CD4-positive, alpha-beta T cell treated with Interleukin-10 for 1 hour (primary cell): ENCODE measurements at places on chromosomes 1 and 21.

DNA sequence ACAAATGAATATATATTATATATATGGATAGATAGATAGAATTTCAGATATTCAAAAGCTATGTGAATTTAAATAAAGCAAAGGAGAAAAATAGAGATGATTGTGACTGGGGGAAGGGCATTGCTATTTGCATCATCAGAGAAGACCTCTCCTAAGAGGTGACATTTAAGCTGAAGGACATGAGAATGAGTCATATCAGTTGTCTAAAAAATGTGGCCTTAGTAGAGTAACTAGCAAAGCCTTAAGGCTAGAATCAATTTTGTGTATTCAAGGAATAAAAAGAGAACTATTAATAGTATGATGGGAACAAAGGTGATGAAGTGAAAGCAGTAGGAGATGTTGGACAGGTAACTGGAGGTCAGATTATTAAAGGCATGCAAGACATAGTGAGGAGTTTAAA lies 34.8 kb upstream of the SLC35F3 start:
- DNase-seq = no peak

DNA sequence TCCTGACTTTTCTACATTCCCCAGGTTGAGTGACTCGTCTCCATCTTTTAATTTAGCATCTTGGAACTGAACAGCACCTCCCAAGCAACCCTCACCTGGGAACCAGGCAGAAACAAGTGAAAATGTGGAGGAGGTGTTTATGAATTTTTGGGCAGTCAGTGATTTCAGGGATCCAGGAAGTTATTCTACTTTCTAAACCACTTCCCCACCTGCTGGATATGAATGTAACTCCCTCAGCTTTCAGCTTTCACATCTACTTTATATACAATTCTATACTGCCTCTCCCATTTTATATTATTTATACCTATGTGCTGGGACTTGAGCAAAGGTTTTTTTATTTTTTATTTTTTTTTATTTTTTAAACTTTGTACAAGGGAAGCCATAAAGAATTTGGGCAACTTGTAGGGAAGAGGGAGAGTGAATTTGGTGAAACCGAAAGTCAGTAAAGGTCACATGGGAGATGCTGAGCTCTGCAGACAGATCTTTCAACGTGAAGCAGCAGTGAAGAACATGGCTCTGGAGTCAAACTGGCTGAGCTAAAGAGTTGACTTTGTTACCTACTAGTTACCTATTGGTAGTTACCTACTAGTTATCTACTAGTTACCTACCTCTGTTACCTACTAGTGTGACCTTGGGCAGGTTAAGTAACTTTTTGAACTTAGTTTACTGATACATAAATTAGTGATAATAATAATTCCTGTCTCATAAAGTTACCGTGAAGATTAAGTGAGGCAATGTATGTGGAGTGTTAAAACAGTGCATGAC lies 45.5 kb downstream of the DDR2 start:
- no peak for DNase-seq

DNA sequence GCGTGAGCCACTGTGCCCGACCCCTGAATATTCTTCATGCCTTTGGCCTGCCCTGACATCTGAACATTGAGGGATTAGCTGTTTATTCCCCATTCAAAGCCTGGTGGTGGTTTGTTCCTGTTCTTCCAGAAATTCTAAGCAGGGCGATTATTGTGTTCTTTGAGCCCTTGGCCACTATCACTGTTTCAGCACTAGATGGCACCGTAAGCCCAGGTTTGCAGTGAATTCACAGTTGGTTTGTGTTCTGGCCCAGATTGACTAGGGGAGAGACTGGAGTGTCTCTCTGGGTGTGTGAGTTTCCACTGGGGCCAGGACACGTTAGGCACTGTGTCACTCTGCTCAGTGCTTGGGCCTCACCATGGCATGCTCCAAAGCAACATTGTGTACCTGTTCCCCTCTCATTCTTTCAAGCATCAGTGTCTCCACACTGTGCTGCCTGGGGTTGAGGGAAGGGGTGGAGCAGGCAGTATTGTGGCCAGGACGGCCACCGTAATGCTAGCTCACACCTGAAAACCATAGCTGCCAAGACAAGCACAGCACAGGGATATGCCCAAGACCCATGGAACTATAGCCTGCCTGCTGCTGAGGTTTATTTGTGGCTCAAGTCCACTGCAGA lies 52.7 kb downstream of the PKN2 start:
- DNase-seq = peak; percentile 32

DNA sequence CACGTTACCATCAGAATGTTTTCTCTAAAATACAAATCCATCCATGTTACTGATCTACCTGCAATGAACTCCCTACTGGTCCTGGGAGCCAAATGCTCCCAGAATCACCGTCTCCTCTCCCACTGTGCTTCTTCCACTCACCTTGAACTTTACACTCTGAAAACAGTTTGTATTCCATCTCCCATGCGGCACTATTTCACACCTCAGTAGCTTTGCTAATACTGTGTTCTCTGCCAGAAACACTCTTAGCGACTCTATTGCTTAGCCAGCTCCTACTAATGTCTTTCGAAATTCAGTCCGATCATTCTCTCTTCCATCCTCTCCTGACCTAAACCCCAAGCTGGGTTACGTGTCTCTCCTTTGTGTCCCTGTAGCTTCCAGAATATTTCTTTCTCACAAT lies 284.4 kb upstream of the DUSP10 start:
- no peak for DNase-seq

DNA sequence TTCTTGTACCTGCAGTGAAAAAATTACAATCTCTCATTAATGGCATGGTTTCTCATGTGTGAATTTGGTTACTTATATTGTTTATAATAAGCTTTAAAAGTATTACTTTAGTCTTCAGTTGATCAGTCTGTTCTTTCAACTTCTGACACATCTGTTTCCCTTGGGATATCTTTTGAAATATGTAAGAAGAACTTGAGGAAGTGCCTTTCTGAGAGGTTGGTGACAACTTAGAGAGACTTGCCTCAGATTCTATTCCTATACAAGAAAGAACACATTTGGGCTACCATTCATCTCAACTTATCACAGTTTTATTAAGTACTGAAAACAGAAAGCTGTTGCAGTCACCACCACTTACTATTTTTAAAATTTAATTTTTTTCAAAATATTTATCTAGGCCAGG lies 8.1 kb downstream of the AKNAD1 start:
- no peak for DNase-seq

- no peak for DNase-seq
Observed at GRCh38 chr21:29343519-29343918, 44.8 kb downstream of the BACH1 start.

DNA sequence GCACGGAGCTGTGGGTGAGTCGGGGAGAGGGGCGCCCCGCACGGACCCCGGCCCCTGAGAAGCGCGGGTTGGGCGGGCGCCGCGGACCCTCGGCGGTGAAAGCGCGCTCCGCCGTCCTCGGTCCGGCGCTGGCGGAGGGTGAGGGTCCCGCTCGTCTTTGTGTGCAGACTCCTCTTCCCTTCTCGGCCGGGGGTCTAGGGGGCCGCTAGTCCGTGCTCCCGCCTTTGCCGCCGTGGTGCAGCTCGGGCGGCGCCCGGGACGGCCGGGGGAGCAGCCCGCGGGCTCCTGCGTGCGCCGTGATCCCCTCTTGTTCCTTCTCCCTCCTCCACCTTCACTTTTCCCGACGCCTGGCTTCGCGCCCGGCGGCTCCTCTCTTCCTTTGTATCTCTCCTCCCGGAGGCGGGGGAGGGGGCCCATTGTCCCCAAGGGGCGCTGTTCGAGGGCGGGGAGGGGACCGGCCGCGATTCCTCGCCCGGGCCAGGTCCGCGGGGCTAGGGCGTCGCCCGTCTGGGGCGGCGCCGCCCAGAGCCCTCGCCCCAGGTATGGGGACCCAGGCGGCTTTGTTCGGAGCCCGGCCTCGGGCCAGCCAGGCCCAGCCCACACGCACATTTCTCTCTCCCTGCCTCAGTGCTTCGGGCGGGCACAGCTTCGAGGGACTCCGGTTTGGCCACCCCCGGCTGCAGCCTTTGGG lies 519 bp downstream of the FNBP1L start:
- DNase-seq = peak; percentile 10

DNA sequence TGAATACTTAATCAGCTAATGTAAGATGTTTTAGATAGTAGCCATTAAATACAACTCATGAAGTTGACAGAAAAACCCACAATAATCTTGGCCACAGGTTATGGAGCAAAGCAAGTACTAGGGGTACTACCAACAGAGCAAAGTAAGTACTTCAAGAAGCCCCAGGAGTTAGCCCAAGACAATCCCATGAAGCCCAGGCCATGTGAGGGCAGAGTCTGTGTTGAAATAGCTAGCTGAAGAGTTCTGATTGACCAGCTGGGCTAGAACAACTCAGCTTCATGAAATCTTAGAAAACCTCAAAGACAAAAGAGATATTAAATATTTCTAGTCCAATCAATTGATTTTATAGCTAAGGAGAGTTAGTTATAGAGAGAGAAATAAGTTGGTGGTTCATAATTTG lies 212.9 kb upstream of the HOOK1 start:
- DNase-seq = no peak

- no peak for DNase-seq
Observed at GRCh38 chr21:35635261-35635660, 425.1 kb downstream of the SETD4 start.

DNA sequence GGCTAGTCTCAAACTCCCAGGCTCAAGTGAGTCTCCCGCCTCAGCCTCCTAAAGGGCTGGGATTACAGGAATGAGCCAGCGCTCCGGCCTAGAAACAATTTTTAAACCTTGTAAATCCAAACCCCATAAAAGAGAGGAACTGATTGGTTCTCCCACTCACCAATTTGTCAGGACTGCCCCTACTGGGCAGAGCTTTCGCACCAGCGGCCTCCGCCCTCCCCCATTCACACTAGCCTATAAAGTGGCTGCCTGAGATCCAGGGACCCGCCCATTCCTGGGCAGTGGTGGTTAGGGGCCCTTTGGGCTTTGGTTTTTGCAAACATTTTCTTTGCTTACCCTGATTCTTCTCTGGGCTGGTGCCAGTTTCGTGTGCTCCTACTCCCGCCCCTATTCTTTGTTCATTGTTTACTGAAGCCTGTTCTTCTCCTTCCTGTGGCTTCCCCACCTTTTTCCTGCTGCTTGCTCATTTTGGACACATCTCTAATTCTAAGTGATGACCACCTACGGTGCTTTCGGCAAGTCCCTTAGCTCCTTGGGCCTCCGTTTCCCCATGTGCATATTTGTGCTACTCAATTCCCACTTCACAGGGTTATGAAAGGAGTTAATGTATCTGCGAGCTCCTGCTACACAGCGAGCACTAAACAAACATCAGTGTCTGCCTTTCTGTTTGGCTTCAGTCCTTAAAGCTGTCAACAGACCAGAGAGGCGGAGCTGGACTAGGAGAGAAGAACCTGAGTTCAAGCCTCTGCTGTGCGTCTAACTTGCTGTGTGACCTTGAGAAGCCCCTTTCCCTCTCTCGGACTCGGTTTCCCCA lies 39.8 kb upstream of the CLIC4 start:
- DNase-seq = peak; percentile 51

DNA sequence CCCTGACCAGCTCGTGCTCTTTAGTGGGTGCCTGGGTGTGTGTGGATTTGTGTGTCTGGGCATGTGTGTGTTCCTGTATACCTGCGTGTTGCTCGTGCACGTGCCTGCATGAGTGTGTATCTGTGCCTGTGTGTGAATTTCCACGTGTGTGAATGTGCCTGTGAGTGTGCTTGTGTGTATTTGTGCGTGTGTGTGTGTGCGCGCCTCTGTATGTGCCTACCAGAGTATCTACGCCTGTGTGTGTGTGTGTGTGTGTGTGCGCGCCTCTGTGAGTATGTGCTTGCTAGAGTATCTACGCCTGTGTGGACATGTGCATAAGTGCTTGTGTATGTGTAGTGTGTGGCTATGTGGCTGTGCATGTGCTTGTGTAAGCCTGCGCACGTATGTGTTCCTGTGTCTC lies 691 bp upstream of the SELENBP1 start:
- no peak for DNase-seq

- no peak for DNase-seq
Observed at GRCh38 chr1:238465449-238465848, 574.7 kb upstream of the ZP4 start.

DNA sequence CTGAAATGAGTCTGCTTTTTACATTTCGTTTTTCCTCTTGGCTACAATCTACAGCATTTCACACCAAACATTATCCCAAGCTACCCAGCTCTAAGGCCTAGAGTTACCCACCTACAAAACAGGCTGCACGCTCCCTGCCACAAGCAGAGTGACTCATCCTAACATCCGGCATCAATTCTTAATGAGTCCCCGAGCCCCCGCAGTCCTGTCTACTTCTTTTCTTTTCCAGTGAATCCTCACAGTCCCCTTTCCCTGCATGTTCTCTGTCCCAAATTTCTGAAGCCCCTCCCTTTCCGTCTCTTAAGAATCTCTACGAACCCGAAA lies 650 bp downstream of the PCNX2 start:
- peak; percentile 41 for DNase-seq

DNA sequence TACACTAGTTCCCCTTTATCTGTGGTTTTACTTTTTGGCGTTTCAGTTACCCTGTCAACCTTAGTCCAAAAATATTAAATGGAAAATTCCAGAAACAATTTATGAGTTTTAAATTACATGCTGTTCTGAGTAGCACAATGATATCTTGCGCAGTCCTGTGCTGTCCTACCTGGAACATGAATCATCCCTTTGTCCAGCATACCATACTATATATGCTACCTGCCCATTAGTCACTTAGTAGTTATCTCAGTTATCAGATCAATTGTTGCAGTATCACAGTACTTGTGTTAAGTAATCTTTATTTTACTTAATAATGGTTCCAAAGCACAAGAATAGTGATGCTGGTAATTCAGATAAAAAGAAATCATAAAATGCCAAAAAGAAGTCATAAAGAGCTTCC lies 52.7 kb downstream of the AGBL4 start:
- DNase-seq = no peak

DNA sequence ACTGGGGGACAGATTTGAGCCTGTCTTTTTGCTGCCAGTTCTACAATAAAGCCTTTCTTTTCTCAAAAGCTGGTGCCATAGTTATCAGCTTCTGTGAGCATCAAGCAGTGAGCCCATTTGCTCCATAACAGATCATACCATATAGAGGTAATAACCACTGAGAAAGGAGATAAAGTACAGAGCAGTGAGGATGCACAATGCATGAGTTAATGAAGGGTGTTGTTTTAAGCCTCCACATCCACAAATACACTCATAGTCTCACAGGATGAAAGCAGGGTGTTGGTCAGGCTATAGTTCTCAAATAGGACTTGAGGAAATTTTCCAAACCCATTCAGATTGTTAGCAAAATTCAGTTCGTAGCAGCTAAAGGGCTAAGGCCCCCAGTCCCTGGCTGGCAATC lies 25.6 kb upstream of the SLC35A3 start:
- DNase-seq = no peak

DNA sequence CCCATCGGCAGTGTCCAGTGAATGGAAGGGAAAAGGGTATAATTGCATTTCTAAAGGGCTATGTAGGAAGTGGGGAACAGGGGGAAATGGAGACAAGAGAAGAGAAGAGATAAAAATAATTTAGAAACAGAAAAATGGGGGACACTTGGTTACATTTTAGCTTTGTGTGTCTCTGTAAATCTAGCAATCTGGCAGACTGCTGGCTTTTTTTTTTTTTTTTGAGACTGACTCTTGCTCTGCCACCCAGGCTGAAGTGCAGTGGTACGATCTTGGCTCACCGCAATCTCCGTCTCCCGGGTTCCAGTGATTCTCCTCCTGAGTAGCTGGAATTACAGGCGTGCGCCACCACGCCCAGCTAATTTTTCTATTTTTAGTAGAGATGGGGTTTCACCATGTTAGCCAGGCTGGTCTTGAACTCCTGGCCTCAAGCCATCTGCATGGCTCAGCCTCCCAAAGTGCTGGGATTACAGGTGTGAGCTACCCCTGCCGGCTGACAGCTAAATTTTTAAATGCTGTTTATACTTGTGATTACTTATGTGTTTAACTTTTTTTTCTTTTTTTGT lies 53.4 kb downstream of the AGPAT3 start:
- DNase-seq = no peak
